ENCODE measurements at places on chromosomes 3 and 15.

DNA sequence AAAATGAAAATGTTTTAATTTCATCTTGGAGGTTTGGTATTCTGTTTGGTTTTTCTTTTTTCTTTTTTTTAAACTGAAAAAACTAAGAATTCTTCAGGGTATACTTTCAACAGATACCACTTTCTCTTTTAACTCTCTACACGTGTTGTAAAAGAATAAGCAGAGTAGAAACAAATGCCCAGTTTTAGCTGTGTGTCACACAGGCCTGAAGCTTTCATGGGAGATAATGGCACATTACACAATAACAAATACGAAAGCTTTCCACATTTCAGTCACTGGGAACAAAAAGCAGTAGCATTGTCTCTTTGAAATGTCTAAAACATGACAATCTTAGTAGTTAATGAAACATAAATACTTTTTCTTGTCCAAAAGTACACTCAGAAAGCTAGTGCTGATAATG lies 818.5 kb downstream of the TBL1XR1 start:
- DNase-seq = no peak

DNA sequence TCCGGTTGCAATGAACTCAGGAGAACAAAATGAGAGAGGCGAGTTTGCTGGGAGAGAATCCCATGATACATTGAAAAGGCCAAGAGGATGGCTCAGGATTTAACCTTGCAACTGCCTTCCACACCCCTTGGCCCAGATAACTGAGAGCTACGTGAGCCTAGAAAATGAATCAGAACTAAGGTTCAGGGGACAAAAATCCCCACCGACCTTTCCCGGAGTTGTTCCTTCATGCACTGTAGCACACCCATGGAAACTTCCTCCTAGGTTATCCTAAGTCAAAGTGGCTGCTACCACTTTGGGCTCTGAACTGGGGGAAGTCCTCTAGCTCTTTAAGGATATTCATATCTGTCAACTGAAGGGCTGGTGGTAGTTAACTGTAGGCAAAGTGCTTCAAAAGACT lies 58.3 kb upstream of the SLC4A7 start:
- no peak for DNase-seq

- no peak for DNase-seq
Observed at GRCh38 chr15:48143856-48144255, 23.1 kb downstream of the SLC24A5 start.

- no peak for DNase-seq
Observed at GRCh38 chr3:107999215-107999775, 91.5 kb downstream of the CD47 start.

Measured in femur (tissue), 1 donor.